ENCODE measurements at places on chromosomes 2 and 18.

GRCh38 chr18:8662560-8663255 is 42.6 kb upstream of the MTCL1 start:
- DNase-seq: no peak

GRCh38 chr2:180124273-180125139 is 117.4 kb upstream of the CWC22 start:
- no peak for DNase-seq

DNA sequence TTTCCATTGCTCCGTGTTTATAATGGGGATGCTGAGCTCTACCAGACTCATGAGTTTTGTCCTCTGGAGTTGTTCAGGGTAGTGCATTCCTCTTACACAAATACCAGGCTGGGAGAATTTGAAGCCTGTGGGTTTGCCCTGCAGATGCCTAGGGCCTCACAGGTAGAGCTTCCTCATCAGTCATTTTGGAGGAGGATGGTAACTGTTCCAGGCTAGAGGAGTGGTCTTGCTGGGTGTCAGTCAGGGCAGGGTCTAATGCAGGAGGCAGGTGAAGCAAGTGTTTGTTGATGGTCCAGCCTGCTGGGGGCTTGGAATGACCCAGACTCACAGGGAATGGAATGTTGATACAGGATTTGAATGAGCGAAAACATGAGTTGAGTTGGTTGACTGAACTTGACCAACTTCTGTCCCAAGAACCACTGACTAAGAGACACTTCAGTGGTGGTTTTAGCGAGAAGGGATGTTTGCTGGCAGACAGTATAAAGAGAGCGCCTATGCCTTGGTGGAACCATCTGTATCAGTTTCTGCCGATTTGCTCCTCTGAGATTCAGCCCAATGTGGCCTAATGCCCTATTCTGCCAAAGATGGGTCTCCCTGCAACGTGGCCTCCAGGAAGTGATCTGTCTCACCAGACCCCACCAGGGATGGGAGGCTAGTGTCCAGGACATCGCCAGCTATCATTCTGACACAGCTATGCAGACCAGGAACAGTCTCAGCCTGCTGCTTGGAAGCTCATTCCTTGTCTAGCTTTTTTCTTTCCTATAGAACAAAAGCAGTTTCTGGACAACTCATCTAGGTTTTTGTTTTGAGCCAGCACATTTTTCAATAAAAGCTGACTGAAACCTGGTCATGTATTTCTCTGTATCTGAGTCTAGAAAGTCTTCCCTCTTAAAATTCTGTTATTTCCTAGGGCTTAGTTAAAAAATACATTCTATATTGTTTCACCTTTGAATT is 9.3 kb downstream of the IL1R2 start:
- no peak for DNase-seq

GRCh38 chr2:235773188-235773928 is 279.5 kb downstream of the AGAP1 start:
- DNase-seq: no peak

DNA sequence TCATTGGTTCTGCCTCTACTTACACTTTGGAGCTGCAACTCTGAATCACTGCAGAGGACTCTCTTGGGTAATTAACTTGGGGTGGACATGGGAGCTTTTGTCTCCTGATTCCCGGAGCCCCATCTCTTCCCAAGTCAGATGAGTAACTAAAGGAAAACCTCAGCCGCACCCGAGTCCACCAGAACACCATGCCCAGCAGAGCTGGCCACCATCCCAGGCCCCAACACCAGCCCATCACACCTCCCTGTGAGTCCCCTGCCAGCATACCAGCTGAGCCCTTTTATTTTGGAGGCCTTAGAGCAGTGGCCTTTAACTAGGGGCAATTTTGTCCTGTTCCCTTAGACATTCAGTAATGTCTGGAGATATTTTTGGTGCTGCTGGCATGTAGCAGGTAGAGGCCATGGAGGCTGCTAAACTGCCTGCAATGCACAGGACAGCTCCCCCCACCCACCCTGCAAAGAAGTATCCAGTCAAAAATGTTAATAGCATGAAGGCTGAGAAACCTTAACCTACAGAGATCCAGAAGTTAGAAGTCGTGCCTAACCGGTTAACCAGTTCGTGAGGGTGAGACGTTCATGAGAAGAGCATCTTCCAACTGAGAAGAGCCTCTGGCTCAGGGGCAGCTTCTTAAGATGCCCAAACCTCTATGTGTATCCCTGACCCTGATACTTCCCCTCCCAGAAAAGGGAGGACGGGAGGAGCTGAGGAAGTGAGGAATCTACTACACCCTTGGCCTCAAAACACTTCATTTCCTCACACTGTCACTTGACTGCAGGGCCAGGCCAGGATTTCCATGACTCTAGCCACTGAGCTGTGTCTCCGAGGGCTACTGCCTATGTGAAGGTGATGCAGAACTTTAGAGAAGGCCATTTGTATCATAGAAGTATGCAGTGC is 139.9 kb upstream of the EPAS1 start:
- peak; percentile 44 for DNase-seq

DNA sequence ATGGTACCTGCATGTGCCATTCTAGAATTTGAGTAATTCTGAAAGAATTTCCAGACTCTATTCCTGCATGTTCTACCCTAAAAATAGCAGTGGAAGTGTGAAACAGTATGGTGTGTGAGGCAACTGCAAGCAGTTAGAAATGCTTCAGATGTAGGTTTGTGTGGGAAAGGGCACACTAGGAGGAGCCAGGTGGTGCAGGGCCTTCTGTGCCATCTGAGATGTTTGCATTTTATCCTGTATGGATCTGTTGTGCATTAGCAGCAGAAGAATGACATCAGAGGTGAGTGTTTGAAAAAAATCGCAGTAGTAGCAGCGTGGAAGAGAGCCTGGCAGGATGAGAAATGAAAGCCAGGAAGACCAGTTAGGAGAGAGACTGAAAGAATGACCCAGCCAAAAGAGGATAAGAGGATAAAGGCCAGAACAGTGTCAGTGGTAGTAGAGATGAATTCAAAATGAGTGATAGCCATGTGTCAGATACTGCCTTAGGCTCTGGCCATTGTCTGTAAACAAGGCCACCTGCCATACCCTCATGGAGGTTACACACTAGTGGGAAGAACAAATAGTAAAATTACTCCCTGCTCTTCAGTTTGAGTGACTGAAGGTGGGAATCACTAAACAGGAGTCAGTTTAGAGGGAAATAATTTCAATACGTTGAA is 142.2 kb downstream of the PKP4 start:
- no peak for DNase-seq

Measured in left ventricle myocardium inferior (tissue), 1 donor.